ENCODE measurements at places on chromosomes 5 and 9. TPM values are rescaled to one million over a fixed set of nuclear protein-coding genes. Genes with fewer than 3 reads are reported as not detected.

Gene DDX4
- total RNA-seq = not detected

Gene KCNMB1
- 6.1 TPM for total RNA-seq

DNA sequence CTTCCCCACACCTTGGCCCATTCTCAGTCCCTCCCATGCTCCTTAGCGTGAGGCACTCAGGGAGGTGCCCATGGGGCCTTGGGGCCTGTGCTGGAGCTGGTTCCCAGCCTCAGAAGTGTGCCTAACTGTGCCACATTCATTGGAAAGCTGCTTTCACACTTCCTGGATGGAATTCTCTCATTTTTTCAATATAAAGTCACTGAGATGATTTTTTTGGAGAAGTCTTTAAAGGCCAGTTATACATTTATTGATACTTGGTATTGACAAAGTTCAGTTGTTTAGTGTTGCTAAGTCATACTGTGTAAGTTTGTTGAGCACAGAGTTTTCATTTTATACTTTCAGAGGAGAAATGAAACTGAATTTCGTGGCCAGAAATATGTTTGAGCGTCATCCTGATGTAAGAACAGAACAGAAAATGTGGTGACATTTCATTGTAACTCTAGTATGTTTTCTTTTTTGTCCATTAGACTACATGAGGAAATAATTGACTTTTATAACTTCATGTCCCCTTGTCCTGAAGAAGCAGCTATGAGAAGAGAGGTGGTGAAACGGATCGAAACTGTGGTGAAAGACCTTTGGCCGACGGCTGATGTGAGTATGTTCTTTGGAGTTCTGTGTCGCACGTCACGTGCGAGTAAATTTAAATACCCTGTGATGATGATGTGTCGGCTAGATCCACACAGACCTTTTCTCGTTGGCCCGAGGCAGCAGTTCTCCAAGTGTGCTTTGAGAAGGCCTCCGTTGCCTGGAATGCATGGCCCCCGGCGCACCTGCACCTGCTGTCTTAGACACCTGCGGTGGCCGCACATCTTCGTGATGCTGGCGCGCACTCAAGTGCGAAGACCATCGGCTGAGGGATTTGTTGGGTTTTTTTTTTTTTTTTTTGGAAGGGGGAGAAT is 24.1 kb downstream of the TENT4A start:
- H3K27me3 ChIP-seq = no peaks in the 10 kb centered on the region
- H3K4me1 ChIP-seq = peaks cover 36% of the 10 kb centered on the region
- no peak for DNase-seq

DNA sequence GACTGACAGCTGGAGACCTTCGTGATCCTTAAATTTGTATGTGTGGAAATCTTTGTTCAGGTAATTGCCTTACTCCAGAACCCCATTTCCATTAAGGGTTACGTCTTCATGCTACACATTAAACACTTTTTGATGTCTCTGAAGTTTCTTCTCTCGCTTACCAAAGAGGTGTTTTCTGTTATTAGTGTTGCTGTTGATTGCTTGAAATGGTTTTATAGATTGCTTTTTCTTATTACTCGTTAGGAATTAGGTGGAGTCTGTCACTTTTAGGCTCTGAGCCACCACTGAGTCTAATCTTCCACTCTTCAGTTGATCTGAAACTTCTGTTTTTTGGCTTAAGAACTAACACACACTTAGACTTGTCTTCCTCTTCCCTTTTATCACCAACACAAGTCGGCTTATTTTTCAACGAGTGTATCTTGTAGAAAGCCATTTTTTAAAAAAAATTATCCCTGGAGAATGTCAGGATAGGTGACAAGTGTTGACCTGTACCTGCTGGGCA is 62.2 kb upstream of the PPARGC1B start:
- H3K36me3 ChIP-seq = no peaks in the 10 kb centered on the region
- no peak overlapping the region for H3K27ac ChIP-seq
- H3K4me3 ChIP-seq = no peak overlapping the region

DNA sequence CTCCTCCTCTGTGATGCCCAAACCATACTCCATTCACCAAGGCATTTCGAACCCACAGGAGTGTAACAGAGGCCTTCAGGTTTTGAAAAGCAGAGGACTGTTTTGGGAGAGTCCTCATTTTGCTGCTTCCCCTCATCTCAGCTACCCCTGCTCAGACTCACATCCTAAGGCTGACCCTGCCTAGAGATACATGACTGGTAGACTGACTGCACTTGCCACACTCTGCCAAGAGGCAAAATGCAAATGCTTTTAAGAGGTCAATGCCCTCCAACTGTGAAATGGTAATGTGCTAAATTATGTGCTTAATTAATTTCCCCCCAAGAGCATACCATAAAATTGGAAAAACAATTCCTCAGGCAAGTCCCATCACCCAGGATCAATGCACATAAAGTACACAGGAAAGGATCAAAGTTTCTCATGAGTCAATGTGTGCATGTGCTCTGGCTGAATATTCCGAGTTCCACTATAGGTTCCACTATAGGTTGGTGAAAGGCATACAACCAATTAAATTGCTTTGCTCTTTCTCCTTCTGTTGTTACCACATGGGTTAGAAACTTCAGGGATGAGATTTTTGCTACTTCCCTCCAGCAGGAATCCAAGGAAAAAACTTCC is 87.0 kb downstream of the RGS7BP start:
- no peak for DNase-seq
- H3K36me3 ChIP-seq = no peaks in the 10 kb centered on the region
- H3K4me3 ChIP-seq = no peak overlapping the region
- no peak overlapping the region for H3K27ac ChIP-seq

DNA sequence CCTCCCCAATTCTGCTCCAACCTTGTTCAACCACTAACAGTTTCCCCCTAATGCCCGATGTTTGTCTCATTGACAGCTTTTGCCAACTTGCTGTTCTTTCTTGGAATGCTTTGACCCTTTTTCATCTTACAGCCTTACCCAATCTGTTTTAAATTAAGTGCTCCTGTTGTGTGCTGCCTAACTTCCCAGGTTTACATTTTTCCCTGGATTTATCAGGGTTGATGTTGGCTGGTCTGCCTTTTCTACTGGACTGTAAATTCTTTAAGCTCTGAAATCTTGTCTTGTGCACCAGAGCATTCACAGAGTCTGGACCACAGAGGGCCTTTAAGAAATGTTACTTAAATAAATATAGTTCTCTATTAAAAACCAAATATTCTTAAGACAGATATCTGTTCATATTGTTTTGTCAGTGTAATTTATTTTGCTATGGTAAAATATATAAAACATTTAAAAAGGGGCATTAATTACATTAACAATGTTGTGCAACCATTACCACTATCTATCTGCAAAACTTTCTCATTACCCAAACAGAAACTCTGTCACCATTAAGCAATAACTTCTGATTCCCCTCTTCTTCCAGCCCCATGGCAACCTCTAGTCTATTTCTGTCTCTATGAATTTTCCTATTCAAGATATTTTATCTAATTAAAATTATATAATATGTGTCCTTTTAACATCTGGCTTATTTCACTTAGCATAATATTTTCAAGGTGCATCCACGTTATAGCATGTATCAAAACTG is 73.0 kb downstream of the OSTF1 start:
- no peaks in the 10 kb centered on the region for H3K4me1 ChIP-seq
- no peak overlapping the region for H3K4me3 ChIP-seq
- no peak overlapping the region for H3K27ac ChIP-seq
- DNase-seq = no peak
- H3K27me3 ChIP-seq = no peaks in the 10 kb centered on the region

DNA sequence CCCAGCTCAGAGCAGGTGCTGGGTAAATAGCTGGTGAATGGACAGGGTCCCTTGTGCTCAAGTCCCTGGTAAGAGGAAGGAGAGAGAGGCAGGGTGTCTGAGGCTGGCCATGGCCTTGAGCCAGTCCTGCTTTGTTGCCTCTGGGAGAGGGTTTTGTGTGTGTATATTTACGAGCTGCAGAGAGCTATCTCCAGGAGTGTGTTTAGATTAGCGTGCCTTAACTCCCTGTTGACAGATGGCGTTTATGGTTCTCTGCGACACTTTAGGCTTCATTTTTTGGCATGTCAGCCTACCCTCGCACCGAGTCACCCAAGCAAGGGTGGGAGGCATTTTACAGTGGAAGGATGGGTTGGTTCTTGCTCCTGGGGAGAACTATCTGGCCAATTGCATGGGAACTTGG is 22.2 kb downstream of the HMCN2 start:
- DNase-seq = no peak
- no peaks in the 10 kb centered on the region for H3K4me1 ChIP-seq
- H3K36me3 ChIP-seq = no peaks in the 10 kb centered on the region
- H3K4me3 ChIP-seq = no peak overlapping the region
- no peak overlapping the region for H3K27ac ChIP-seq
- no peaks in the 10 kb centered on the region for H3K27me3 ChIP-seq

GRCh38 chr5:1756481-1756880 is 43.2 kb downstream of the MRPL36 start:
- H3K27me3 ChIP-seq = no peaks in the 10 kb centered on the region
- H3K36me3 ChIP-seq = no peaks in the 10 kb centered on the region
- no peak for DNase-seq
- no peak overlapping the region for H3K4me3 ChIP-seq
- H3K4me1 ChIP-seq = no peaks in the 10 kb centered on the region

Data from stomach (tissue), 19 donors.